T-helper 17 cell (primary cell): ENCODE measurements at places on chromosomes 6 and 20. TPM values are rescaled to one million over a fixed set of nuclear protein-coding genes. Genes with fewer than 3 reads are reported as not detected.

ACSS2 gene
- total RNA-seq = 15.6 TPM

MROH8 gene
- 2.0 TPM for total RNA-seq

PCNA gene
- 29.3 TPM for total RNA-seq

DPPA5 gene
- total RNA-seq = not detected

TRIM40 gene
- 0.22 TPM for total RNA-seq

SIRPD gene
- total RNA-seq = not detected

GRCh38 chr6:160667639-160668481, 3.8 kb upstream of the LPA start:
- peak; percentile 9 for DNase-seq

DNA sequence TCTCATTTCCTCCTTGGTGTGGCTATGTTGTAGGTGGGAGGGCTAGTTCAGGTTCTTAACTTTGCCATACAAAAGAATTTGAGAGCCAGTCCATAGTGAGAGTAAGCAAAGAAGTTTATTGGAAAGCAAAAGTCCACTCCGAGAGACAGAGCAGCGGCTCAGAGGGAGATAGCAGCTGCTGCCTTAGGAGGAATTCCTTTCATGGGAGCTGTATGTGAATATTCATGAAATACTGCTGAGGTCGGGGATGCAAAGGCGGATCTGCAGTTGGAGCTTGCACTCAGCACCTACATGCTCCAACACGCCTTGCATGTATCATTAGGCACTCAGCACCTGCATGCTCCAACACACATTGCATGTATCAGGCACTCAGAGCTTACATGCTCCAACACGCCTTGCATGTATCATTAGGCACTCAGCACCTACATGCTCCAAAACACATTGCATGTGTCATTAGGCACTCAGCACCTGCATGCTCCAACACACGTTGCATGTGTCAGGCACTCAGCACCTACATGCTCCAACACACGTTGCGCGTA, 54.9 kb downstream of the CDH4 start:
- no peak for DNase-seq

- no peak for DNase-seq
Observed at GRCh38 chr6:33781131-33781975, 7.6 kb downstream of the LEMD2 start.

DNA sequence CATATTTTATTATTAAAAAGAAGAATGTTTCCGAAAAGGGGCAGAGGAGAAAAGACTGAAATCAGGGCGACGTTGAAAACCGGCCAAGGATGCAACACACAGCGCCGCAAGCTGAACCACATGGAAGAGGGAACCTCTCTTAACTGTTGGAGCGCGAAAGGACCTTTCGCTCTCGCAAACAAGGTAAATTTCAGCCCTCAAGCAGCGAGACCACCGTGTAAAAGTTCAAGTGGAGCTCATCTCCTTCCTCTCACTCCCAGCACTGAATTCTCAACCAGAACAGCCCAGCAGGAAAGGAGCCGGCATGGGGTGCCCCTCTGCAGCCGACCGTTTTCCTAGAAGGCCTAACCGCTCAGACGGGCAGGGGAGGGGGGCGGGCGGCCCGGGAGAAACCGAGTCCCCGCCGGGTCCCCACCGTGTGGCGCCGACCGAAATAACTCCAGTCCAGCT, 621 bp downstream of the GPR63 start:
- no peak for DNase-seq

GRCh38 chr6:68710496-68710895, 75.4 kb downstream of the ADGRB3 start:
- DNase-seq = no peak

GRCh38 chr6:22829070-22829469, 259.7 kb downstream of the HDGFL1 start:
- DNase-seq = no peak

DNA sequence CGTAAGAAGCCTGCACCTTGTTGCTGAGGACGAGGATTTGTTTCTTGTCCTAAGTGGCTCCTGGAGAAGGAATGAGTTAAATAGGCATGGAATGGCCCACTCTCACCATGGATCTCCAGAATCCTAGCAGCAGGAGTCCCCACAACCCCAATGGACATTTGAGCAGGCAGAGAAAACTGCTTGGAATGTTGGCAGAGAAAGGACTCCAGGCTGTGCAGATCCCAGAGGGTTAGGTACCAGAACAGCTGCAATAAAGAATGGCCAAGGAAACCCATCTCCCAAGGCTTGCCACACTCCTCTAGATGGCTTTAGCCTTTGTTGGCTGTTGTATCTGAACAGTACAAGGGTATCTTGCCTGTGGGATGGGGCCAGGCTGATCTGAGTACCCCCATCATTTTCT, 1415.7 kb upstream of the ADGRB3 start:
- DNase-seq = no peak

DNA sequence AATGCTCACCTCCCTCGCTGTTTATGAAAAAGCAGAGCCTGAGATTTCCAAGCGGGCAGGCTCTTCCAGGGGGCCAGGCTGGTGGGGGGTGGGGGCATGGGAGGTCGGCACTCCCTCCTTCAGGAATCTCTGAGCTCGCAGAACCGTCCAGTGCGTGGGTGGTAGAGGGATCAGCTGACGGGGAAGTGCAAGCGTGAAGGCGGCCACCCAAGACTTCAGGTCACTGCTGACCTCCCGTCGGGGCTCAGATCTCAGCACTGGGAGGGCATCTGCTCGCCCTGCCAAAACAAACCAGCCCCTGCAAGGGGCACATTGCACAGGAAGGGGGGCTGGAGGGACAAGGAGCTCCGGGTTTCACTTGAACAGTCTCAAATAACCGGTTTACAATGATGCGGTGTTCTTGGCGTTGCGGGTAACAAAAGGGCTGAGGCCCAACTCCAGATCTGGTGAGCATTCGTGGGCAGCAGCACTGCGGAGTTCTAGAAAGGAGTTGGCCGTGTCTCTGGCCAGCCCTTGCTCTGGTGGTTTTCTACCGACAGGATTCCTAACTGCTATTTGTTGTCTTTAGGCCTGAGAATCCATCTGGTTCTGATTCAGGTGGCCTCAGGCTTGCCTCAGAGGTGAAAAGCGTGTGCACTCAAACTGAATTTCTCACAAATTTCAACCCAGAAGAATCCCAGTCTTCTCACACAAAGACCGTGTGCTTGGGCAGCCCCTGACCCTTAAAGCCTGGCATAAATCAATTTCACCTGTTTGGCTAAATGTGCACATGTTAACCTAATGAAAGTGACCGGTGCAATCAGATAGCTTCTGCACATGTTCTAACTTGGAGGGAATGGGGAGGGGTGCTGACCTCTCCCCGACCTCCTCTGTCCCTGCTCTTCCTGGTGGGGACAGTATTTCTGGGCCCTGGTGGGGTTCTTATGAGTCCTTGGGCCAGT, 191.6 kb downstream of the MYLK4 start:
- no peak for DNase-seq

DNA sequence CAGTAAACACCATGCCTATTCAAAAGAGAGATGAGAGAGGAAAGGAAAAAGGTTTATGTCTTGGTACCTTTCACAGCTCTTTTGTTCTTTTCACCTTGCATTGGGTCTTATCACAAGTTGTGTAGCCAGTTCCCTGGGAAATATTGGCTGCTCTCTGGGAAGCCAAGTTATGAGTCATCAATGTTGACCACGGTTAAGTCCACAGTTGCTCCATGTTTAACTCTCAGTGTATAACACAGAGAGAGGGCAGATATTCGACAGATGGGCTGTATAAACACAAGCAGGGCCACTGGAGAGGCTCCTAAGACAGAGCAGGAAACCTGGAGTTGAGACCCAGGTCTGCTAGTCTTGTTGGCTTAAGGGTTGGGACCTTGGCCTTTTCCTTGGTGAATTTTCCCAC, 718.6 kb downstream of the QKI start:
- DNase-seq = no peak

GRCh38 chr6:152454003-152454402, 183.2 kb downstream of the SYNE1 start:
- DNase-seq = no peak

DNA sequence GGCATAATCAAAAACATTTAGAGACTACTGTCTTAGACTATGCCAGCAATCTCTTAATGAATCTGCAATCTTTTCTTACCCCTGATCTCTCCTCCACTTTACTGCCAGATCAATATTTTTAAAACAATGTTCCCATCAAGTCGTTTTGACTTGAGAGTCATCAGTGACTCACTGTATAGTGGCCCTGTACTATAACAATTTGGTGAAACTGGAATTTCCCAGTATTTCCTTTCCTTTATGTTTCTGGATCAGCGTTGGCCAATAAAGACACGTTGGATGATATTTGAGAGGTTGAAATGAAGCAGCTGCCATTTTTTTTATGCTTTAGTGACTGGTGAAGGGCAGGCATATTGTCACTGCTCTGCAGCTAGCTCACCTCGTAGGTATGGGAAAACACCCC, 10.1 kb upstream of the SMIM13 start:
- DNase-seq = no peak

GRCh38 chr6:124539096-124539495, 423.1 kb upstream of the RNF217 start:
- no peak for DNase-seq

DNA sequence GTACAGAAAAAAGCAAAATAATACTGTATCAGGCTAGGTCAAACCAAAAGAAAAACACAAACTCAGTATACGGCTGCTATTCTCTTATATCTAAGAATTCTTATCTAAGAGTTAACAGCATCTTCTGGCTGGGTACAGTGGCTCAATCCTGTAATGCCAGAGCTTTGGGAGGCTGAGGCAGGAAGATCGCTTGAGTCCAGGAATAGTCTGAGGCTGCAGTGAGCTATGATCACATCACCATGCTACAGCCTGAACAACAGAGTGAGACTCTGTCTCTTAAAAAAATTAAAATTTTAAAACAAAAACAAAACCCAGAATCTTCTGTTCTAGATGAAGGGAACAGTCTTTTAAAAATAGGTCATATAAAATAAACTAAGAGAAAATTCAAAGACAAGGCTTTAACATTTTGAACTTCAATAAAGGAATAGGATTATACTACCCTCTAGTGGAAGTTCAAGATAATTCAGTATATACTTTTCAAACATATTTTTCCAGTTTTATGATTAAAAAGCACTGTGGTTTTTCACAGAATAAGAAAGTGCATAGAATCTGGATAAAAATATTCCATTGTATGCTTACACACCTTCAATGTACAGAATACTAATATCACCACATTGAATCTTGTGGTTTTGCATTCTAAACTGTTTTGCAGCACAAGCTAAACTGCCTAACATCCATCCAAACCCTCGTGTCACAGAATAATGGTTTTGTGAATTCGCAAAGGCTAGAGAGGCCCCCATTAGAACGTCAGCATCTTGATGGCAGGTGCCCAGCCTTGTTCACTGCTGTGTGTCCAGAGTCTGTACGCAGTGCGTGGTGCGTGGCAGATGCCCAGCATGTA, 39.3 kb downstream of the DTNBP1 start:
- no peak for DNase-seq

GRCh38 chr6:111642463-111643158, 36.9 kb upstream of the TRAF3IP2 start:
- DNase-seq = no peak

DNA sequence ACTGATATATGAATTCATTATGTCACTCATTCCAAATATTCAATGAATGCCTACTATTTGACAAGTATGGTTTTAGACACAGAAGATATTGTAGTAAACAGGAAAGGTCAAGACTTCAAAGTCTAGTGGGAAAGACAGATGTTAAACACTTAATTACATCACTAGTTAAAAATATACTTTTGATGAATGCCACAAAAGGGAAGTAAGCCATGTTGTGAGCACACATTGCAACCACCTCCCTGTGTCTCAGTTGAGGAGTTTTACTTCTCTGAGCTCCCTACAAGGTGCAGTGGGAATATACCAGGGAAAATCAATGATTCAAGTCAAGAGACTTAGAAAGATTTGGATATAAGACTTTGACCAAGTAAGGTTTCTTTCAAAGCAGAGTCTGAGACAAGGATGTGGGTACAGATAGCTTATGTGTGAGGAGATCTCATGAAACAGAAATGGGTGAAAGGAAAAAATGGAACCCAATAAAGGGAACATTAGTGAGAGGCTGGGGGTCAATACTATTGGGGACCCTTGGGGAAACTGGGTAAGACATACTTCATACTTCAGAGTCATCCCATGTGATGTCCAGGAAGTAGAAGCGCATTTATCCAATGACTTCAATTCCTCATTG, 503.7 kb downstream of the KIF16B start:
- DNase-seq = no peak

- DNase-seq = no peak
Observed at GRCh38 chr6:105892577-105893262, 193.4 kb upstream of the PRDM1 start.

DNA sequence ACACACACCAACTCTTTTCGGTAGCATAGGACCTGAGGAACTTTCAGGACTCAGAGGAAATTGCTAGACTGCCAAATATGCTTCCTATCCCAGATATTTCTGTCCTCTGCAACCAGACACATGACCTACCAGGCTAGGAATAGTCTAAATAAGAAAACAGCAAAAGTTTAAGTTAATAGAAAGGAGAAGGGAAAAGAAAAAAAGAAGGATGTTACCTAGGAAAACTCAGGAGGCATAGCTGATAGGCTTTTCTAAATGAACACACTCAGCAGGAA, 74.6 kb downstream of the MAP3K5 start:
- no peak for DNase-seq

- no peak for DNase-seq
Observed at GRCh38 chr6:25297039-25297441, 17.9 kb downstream of the CARMIL1 start.

DNA sequence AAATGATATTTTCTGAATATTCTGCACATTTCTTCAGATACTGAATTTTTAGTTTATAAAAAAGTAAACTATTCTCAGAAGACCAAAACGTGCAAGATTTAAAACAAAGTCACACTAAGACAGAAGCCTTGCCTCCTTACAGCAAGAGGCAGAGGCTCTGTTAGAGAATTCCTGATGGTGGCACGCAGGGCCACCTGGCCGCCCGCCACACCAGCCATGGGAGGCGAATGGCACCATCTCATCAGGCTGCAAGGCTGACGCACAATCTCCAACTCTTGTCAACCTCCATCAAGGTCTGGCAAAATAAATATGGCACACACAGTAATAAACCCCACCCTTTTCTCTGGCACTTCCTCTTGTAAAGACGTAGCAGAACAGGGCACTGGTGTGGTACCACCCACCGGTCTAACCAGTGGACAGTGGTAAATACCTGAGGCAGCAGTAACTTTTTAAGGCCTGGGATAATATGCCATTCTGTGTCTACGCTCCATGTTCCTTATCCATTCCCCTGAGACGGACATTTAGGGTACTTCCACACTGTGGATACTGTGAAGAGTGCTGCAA, 111.4 kb downstream of the WDR27 start:
- DNase-seq = no peak
